ENCODE measurements at places on chromosomes 12 and 14.

- DNase-seq, result no peak
Measured at GRCh38 chr14:88256997-88257950, 65.8 kb downstream of the KCNK10 start.

DNA sequence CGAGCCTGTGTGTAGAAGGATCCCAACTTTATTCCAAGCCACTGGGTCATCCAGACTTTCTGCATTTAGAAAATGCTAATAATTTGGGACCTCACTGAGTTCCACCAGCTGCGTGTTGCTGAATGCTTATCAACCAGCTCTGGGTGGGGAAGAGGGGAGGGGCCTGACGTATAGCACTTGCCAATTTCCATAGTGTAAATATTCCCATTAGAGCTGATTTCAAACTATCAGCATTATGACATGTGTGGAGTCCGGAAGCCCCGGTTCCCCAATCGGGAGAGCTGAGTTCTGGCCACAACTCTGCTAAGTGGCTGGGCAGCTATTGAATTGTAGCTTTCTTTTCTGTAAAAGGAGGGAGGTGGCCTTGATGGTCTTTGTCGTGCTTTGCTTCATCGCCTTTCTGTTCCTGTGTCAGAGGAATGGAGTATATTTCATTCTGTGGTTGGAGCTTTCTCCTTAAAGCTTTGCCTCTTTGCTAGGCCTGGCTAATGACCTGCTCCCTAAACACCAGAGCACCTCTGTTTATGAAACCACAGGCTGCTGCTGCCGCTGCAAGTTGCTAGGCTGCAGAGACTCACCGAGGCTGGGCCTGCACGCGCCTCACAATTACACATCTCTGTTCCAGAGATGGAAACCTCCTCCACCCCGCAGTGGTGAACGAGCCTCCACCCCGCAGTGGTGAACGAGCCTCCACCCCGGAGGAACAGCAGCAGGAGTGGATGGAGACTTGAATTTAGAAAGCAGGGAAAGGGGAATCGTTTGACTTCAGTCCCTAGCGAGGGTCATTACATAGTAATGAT is 7.7 kb upstream of the BCL7A start:
- no peak for DNase-seq

GRCh38 chr12:68294251-68294650 is 37.9 kb downstream of the MDM1 start:
- DNase-seq, result no peak

GRCh38 chr12:105443802-105444652 is 113.5 kb downstream of the C12orf75 start:
- no peak for DNase-seq

GRCh38 chr14:102532204-102532658 is 22.7 kb upstream of the ANKRD9 start:
- DNase-seq, result no peak

GRCh38 chr14:65015391-65015790 is 28.7 kb downstream of the FNTB start:
- no peak for DNase-seq

DNA sequence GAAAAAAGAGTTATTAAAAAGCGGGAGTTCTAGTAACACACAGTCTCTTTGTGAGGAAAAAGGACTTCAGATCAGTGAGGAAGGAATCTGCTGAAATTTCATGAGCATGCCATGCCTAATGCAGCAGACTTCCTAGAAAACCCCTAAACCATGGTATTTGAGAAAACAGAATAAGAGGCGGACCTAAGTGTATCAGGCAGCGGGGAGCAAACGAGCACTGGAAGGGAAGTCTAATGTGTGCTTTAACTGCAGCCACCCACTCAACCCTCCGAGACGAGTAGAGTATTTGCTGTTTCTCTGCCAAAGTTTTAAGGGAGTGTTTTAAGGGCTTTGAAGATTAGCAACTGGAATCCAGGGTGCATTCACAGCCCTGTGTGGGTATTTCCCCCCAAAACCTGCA is 36.5 kb downstream of the ACADS start:
- no peak for DNase-seq

DNA sequence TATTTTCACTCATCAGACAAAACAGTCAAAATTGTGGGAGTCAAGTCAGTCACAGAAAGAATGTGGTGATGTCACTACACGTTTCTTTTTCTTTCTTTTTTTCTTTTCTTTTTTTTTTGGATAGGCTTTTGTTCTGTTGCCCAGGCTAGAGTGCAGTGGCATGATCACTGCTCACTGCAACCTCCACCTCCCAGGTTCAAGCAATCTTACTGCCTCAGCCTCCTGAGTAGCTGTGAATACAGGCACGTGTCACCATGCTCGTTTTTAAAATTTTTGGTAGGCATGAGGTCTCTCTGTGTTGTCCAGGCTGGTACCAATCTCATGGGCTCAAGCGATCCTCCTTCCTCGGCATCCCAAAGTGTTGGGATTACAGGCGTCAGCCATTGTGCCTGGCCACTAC is 2.3 kb downstream of the CLECL1 start:
- no peak for DNase-seq

DNA sequence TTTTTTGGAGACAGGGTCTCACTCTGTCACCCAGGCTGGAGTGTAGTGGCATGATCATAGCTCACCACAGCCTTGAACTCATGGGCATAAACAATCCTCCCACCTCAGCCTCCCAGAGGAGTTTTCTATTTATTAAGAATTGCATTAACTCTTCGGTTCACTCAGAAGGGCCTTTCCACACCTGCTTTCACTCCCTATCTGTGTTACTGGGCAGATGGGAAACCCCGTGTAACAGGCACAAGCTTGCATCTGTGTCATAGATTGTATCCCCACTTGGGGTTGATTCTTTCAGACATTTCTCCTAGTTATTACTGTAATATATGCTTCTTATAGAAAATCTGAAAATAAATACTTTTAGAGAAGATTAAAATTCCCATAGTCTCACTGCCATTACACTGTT is 38.7 kb downstream of the STX2 start:
- DNase-seq, result no peak

GRCh38 chr12:22396253-22396652 is 61.7 kb upstream of the ST8SIA1 start:
- DNase-seq, result peak; percentile 22

DNA sequence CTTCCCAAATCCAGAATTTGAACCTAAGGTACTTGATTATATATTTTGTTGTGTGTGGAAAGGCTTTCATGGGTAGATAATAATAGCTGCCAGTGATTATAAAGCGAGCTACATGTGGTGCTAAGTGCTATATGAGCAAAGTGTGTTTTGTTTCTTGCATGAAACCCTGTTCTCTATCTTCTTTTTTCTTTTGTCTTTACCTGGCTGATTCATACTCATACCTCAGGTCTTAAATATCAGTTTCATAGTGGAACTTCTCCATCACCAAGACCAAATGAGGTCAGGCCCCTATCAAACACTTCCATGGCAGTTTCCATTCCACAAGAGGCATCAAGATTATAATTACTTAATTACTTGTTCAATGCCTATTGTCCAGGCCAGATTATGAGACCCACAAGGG is 6.9 kb downstream of the MAP3K9 start:
- DNase-seq, result no peak

DNA sequence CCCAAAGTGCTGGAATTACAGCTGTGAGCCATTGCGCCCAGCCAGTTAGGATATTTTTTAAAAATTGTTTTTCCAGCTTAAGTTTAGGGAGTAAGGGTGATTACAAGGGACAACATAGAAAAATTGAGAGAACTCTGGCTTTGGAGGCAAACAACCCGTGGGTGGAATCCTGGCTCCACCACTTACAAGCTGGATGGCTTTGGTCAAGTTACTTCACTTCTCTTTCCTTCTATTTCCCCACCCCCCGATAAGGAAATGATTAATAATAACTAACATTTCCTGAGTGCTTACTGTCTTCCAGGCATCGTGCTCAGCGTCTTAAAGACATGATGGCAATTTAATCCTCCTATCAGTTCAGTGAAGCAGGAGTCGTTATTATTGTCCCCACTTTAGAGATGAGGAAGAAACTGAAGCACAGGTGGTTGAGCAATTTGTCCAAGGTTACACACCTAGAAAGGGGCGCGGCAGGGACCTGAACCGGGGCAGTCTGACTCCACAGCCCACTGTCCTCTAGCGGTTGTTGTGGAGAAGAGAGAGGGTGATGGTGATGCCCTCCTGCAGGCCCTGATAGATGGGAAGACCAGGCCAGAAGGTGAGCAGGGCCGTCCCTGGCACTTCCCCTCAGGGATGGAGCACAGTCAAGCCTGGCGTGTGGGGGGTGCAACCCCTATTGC is 16.7 kb upstream of the FAIM2 start:
- no peak for DNase-seq

DNA sequence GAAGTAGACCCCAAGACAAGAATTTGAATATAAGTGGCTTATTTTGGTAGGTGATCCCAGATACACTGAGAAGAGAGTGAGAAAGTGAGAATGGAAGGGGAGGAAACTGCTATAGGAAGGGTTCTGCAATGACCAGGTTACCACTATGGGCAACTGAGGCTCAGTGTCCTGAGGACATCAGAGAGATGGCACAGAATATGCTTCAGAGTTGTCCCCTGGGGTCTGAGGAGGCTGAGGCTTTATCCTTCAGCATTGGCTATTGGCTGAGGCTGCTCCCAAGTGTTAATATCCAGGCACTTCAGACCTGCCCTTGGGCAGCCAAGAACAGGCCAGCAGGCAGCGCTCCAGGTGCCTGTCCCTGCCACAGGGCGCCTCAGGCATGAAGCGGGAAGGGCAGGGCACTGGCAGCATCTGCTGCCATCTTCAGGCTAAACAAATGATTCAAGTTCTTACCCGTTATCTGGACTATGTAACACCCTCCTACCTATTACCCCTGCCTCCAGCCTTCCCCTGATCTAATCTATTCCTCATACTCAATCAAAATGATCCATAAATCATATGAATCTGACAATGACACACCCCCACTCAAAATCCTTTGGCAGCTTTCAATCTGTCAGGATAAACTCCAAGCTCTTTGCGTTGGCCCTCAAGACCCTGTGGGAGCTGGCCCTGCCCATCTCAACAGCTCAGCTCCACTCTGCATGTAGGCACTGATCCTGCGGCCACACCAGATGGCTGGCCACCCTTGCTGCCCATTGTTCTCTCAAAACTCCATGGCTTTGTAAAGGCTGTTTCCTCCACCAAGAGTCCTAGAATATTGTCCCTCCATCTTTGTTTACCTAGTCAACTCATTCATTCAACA is 42.4 kb downstream of the CKAP4 start:
- DNase-seq, result no peak

DNA sequence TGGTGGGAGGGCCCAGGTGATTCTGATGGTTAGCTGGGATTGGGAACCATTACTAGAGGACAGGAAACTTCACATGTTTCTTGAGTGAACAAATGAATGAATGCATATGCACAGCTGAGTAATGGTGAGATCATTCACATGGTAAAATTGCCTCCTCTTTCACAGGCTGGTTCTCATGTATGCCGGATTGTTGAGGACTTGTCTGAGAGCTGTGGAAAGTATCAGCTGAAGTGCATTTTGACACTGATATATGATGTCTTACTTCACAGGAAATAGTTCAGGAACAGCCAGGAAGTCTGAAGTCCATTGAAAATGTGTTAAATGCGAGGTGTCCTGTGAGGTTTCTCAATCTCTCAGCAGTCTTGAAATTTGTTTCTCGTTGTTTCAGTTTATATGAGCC is 77.6 kb upstream of the DACT1 start:
- DNase-seq, result no peak

GRCh38 chr14:105867961-105868599 is 341.7 kb downstream of the TMEM121 start:
- no peak for DNase-seq

DNA sequence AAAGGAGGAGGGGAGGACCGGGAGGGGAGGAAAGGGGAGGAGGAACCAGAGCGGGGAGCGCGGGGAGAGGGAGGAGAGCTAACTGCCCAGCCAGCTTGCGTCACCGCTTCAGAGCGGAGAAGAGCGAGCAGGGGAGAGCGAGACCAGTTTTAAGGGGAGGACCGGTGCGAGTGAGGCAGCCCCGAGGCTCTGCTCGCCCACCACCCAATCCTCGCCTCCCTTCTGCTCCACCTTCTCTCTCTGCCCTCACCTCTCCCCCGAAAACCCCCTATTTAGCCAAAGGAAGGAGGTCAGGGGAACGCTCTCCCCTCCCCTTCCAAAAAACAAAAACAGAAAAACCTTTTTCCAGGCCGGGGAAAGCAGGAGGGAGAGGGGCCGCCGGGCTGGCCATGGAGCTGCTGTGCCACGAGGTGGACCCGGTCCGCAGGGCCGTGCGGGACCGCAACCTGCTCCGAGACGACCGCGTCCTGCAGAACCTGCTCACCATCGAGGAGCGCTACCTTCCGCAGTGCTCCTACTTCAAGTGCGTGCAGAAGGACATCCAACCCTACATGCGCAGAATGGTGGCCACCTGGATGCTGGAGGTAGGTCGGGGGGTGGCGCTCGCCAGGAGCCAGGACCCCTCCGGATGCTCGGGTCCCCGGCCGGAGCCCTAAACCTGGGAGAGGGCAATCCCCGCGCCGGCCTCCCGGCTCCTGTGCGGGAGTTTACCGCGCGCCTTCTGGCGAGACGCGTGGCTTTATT is at the start of gene CCND2:
TSS of gene CCND2 (plus strand) at position 111 of the 744 bp plus-strand sequence. CDS start at position 390, 279 bp downstream.
- DNase-seq, result peak; percentile 79

DNA sequence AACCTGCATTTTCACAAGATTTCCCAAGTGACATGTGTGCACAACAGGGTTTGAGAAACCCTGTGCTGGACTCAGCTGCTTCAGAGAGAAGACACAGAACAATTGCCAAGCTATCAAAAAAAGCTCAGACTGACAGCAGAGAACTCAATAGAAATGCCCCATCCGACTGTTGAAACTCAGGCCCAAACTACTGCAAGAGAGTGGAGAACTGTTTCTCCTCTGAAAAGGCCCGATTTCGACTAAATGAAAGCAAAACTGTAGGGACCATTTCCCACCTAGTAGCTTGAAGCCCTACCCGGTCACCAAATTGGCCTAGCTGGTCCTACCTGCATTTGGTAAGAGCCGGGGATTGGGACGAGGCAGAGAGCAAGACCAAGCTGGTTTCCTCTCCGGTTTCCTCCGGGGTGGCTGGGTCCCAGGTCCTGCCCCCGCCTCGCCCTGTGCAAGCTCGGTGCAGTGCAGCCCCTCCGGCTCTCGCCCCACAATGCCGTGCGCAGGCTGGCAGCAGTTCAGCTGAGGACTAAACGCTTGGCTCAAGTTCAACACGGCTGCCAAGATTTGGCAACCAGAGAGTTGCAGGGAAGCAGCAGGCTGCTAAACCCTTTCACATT is 1180.6 kb downstream of the VRK1 start:
- DNase-seq, result peak; percentile 79

DNA sequence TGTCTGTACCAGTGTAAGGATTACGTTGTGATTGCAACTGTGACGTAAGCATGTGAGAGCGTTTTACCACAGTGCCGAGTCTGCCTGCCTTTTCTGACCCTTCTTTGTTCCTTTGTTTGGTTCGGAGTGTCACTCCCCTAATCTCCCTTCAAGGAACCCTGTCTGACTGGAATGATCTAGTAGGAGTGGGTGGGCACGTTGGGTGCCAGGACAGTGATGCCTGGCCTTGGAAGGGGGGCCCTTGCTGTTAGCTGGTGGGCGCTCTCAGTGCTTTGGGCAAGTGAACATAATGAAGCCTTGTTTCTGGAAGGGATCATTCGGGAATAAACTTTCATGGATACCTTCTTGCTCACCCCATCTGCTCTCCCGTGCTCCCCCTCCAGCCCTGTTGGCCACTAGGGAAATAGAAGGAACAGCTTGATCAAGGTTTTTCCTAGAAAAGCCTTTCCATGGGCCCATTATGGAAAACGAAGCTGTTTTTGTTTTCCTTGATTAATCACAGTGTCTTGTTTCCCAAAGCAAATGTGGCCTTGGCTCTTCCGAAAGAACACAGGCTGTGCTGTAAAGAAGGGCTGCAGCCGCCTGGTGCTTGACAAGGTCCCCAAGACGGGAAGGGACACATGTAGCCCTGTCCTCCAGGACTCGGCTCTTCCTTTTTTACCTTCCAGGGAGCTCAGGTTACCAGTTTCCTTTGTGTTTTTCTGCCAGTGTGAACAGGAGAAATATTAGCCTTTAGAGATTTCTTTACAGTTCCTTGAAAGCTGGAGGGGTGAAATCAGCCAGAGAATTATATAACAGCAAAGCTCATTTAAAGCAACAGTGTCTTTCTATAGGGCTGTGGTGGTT is 215.5 kb downstream of the CRADD start:
- no peak for DNase-seq
